ENCODE measurements at places on chromosomes 5 and 9.

DNA sequence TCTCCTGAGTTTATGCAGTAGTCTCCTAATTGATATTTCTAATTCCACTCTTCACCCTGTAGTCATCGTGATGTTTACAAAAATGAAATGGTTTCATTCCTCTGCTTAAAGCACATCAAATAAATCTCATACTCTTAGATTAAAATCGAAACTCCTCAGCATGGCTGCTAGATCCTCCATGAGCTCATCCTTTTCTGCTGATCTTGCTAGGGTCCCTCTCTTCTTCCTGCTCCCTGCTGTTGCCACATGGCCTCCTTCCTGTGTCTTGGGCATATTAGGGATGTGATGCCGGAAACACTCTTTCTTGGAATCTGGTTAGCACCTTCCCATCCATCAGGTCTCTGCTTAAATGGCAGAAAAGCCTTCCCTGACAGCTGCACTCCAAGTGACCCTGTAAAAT lies 59.5 kb upstream of the MEGF10 start:
- no peak for DNase-seq

DNA sequence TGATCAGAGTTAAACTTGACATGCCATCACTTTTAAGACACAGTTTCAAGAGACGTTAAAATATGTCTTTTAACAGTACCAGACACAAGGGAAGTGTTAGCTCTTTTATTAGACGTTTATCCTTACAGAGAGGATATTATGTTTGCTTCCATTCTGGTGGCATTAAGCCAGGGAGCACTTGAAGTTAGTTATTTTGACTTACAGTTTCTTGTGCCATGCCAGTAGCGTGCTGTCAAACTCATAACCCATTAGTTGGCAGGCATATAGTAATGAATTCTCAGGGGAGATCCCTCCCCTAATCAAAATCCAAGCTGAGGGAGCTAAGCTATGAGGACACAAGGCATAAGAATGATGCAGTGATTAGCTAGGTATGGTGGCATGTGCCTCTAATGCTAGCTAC lies 66.5 kb downstream of the RPS6 start:
- no peak for DNase-seq

- DNase-seq: no peak
These were observed 551 bp upstream of the CAAP1 start for GRCh38 chr9:26893030-26893676.

DNA sequence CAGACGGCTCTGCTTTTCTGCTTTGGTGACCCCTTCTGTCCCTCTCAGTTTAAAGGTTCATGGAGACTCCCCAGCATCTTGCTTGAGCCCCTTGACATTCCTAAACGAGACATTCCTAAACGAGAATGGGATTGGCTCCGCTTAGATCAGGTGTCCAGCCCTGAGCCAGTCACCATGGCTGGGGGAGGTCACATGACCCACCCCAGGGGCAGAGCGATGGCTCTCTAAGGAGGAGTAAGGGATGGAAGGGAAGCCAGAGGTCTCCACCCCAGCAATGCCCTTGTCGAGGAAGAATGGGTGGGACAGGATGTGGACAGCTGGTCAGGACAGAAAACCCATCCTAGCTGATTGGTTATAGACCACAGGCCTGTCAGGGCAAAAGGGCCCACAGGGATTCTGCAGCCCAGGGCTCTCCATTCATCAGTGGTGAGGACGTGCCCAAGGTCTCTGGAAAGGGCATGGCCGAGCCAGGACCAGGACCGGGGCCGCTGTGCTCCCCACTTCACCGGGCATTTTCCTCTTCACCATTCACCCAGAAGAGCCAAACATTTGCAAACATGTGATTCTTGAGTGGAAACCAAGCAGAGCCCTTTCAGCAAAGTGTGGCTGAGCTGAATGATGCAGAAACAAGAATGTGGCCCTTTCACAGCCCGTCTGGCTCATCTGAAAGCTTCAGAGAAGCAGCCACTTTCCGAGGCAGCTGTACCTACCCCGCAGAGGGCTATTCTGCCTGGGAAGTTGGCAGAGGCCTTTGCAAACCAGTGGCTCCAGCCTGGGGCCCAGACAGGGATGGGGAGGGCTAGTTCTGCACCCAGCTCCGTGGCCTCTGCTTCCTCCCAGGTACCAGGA lies 19.8 kb upstream of the AIF1L start:
- no peak for DNase-seq

- DNase-seq: no peak
These were observed 382.7 kb downstream of the CDH12 start for GRCh38 chr5:22470408-22470807.

DNA sequence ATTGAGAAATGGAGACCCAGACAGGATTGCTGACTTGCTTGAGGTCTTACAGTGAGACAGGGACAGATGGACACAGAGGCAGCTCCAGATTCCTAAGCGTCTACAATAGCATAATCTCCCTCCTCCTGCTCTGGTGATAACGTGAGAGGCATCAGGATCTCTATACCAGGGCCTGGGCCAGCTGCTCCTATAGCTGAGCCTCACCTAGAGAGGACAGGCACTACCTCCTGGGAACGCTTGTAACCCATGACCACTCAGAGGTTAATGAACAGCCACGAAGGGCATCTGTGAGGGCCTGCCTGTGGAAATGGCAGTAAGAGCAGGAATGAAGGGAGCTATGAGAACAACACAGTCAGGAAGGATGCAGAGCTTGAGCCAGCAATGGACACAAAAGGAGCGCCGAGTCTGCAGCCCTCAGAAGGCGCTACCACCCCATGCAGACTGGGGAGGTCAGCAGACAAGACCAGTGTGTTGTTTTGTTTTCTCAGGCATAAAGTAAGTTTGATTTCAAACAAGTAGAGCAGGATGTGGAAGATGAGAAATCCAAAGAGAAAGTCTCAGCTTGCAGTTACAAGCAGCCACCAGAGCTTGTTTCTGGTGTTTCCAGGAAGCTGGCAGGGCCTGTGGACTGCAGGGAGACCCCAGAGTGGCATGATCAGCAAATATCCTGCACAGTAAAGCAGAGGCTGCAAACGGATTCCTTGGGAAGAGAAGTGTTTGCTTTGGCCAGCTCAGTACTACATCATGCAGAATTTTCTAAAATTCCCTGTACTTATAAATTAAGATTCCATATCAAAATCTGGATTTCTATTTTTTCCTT lies 17.4 kb downstream of the ANKS6 start:
- DNase-seq: peak; percentile 43

GRCh38 chr5:59799668-59800346 lies 93.7 kb downstream of the PDE4D start:
- DNase-seq: peak; percentile 79

DNA sequence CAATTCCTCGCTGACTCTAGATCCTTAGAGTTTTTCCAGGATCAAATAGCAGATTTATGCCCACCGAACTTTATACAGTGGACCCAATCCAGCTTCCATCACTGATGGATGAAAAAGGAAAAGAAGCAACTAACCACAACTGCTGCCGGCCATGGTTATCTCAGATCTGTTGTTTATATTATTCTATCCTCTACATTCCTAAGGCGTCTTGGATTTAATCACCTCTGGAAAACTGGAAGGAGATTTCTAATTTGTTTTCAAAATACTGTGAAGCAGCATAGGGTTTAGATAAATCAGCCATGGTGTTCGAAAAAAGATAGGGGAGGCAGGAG lies 663 bp upstream of the ZNF366 start:
- DNase-seq: peak; percentile 34

- no peak for DNase-seq
These were observed 15.0 kb downstream of the ANKRD33B start for GRCh38 chr5:10578869-10579268.

GRCh38 chr5:88760527-88760926 lies 122.5 kb downstream of the MEF2C start:
- no peak for DNase-seq

DNA sequence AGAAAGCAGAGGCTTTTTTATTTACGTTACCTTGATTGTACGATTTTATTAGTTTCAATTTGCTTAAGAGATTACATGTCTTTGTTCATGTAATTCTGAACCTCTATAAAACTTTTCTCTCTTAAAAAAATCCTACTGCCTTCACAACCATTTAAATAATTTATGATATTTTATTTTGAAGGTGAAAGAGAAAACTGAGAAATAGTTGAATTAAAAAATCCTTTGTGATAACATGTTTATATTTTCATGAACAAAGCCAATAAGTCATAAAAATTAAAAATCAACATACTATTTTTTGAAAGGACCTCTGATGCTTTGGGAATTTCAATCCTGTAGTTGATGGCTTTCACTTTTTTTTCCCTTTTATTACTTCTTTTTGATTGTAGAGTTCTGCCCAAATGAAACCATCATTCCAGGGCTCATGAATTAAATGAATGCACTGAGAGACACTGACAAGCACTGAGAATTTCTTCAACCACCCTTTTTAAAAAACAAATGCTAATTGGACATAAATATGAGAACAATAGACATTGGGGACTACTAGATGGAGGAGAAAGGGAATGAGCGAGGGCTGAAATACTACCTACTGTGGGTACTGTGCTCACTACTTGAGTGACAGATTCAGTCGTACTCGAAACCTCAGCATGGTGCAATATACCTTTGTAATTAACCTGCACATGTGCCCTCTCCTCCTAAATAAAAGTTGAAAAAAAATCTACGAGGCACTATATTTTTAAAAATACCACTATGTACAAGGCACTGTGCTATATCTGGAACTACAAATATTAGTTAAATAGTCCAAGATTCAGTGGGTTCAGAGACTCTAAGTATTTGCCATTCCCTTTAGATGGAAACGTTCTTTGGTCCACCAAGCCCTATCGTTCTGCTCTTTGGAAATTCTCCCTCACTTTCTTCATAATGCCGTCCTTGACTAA lies 5.9 kb downstream of the CDKN2A start:
- DNase-seq: no peak

GRCh38 chr9:31347082-31347617 lies 1037.3 kb upstream of the ACO1 start:
- DNase-seq: no peak

DNA sequence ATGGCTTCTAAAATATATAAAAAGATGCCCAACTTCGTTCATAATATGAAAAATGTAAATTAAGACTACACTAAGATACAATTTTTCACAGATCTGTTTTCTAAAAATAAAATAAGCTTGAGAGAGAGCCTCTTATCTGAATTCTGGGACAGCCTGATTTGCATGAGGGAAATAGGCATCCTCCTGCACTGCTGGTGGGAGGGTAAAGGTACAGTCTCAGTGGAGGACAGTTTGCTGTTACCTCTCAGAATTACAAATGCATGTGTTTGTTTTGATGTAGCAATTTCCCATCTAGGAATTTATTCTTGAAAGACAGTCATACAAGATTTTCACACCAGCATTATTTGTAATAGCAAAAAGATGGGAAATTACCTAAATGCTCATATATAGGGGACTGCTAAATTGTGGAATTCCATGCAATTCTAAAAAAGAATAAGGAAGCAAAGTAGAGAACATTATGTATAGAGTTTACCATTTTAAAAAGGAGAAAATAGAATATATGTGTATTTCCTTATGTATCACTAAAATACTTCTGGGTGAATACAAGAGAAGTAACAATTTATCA lies 75.7 kb downstream of the ZSWIM6 start:
- no peak for DNase-seq

GRCh38 chr5:115296124-115297022 lies at the start of gene CCDC112:
Gene CCDC112 (minus strand): TSS chr5:115296654. CDS start chr5:115296543, 111 bp downstream.
- DNase-seq: peak; percentile 86

GRCh38 chr9:115033800-115034199 lies 84.2 kb downstream of the TNC start:
- DNase-seq: no peak

GRCh38 chr9:115146581-115147021 lies 28.6 kb upstream of the TNC start:
- peak; percentile 94 for DNase-seq

- DNase-seq: no peak
These were observed 13.6 kb upstream of the PALM2AKAP2 start for GRCh38 chr9:109766351-109766750.

DNA sequence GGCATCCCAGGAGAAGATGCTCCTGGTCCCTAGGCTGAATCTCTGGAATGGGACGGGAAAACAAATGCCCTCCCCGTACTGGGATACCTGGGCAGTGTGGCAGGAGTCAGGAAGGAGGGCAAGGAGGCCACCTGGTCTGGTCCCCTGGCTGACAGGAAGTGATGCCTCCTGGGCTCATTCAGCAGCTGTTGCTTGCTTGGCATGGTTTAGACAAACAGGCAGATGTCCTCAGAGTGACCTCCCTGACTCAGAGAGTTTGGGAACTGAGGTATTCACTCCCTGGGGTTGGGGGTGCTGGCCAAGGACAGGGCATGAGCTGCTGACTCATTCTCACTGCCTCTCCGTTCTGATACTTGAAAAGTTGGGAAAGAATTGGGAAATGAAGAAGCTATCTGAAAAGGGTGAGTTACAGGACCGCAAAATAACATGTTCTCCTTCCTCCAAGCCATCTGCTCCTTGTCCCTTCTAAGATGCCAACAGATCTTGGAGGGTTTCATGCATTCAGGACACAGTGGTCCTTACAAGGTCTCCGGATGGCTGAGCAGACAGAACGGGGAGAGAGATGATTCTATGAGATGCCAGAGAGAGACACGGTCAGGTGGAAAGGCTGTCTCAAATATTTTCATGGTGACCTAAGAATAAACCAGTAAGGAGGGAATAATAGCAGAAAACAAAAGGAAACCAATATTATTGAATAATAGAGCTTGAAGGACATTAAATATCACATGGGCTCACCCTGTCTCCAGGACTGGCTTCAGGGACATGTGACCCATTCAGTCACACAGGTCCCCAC lies 534.5 kb downstream of the BNC2 start:
- peak; percentile 95 for DNase-seq

- peak; percentile 92 for DNase-seq
These were observed 4.6 kb downstream of the C5orf63 start for GRCh38 chr5:127068493-127069214.

DNA sequence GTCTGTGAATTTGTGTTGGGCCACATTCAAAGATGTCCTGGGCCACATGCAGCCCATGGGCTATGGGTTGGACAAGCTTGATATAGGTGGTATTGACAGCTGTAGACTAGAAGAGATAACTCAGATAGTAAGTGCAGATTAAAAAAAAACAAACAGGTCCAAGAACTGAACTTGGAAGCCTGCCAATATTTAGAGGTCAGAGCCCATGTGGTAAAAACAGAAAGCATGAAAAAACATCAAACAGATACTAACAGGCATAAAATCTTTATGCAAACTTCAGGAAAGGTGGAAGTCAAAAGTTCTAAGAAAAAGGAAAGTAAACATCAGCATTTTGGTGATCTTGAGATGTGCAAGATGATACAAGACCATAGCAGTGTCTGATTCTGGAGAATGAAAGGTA lies 155.1 kb upstream of the NR4A3 start:
- DNase-seq: peak; percentile 9

GRCh38 chr5:176822793-176823481 lies 12.6 kb downstream of the UNC5A start:
- no peak for DNase-seq

DNA sequence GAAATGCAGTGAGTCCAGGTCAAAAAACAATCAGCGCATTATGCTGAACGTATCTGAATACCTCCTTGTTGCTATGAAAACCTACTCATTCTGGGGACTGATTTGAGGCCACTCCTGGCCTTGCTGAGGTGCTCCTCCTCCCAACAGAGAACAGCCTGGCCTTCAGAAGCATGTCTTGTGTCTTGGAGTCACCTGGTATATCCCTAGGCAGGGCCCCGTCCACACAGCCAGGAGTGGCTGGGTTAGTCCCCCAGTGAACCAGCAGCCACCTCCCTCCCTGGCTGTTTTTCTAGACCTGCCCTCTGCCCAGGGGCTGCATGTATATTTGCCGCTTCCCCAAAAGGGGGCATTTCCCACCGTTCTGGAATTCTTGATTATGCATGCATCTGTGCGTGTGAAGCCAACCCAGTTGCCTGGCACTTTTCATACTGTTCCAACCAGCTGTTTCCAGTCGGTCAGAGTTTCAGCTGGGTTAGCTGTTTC lies 99.2 kb upstream of the SPATA31C2 start:
- peak; percentile 11 for DNase-seq

- peak; percentile 14 for DNase-seq
These were observed 42.9 kb upstream of the PJA2 start for GRCh38 chr5:109452661-109453060.

All from astrocyte of the hippocampus (primary cell).